ENCODE measurements at places on chromosomes 2 and 18. TPM values are rescaled to one million over a fixed set of nuclear protein-coding genes. Genes with fewer than 3 reads are reported as not detected.

DNA sequence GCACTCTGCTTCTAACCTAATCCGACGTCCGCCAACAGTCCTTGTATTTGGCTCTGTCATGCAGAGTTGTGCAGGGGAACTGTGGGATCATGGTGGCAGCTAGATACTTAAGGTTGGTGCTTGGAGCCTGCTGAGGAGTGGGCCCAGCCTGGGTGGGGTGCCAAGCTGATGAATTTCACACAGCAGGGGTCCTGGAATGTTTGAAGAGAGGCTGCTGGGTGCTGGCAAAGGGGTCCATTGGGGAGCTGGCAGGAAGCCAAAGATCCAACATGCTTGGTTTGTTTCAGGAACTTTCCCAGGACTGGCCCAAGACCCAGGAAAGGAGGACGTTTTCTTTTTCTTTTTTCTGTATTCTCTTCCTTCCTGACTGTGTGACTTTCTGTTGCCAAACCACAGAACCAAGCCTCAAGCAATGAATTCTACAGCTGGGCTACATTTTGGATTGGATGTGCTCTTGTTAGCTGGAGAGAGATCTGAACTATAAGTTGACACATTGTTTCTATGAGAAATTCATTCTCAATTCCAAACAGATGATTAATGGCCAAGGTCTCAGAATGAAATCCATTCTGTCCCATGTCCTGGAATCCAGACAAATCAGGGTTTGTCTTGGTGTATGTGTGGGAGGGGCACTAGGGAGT lies 49.9 kb downstream of the DHRS9 start:
- H3K27me3 ChIP-seq: peaks cover 24% of the 10 kb centered on the region
- H3K36me3 ChIP-seq: peaks cover 2% of the 10 kb centered on the region
- H3K4me3 ChIP-seq: no peak overlapping the region
- peaks cover 2% of the 10 kb centered on the region for H3K4me1 ChIP-seq
- H3K27ac ChIP-seq: no peak overlapping the region

- no peak for DNase-seq
- H3K27ac ChIP-seq: peak overlapping the region; percentile 100
- H3K4me1 ChIP-seq: peaks cover 56% of the 10 kb centered on the region
- H3K4me3 ChIP-seq: peak overlapping the region; percentile 97
Measured at GRCh38 chr2:157900203-157900602, 24.1 kb upstream of the ACVR1 start.

PSD4 gene
- 385 TPM for total RNA-seq

DNA sequence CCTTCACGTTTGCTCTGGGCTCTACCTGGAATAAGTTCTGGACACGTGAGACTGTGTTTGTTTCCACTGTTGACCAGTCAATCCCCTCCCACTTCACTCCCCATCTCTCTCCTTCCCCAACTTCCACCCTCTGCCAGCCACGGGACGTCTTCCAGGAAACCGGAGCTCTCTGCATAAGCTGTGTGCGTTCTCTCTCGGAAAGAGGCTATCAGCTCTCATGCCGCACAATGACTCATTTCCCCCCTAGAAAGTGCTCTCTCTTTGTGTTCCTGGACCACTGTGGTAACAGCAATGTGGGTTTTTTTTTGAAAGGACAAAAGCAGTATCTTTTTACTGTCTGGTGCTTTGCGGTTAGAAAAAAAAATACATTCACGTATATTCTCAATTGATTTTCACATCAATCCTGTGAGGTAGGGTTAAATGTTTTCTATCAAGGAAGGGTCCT lies 10.2 kb downstream of the PROKR1 start:
- H3K4me3 ChIP-seq: peak overlapping the region; percentile 67
- H3K27ac ChIP-seq: peak overlapping the region; percentile 38
- peaks cover 40% of the 10 kb centered on the region for H3K4me1 ChIP-seq
- peak; percentile 60 for DNase-seq
- peaks cover 4% of the 10 kb centered on the region for H3K36me3 ChIP-seq

GRCh38 chr2:74554820-74555531 lies 456 bp downstream of the DOK1 start:
- peak overlapping the region; percentile 92 for H3K27ac ChIP-seq
- peaks cover 10% of the 10 kb centered on the region for H3K36me3 ChIP-seq
- peak overlapping the region; percentile 95 for H3K4me3 ChIP-seq
- peaks cover 14% of the 10 kb centered on the region for H3K27me3 ChIP-seq
- peaks cover 19% of the 10 kb centered on the region for H3K4me1 ChIP-seq
- peak; percentile 69 for DNase-seq

DNA sequence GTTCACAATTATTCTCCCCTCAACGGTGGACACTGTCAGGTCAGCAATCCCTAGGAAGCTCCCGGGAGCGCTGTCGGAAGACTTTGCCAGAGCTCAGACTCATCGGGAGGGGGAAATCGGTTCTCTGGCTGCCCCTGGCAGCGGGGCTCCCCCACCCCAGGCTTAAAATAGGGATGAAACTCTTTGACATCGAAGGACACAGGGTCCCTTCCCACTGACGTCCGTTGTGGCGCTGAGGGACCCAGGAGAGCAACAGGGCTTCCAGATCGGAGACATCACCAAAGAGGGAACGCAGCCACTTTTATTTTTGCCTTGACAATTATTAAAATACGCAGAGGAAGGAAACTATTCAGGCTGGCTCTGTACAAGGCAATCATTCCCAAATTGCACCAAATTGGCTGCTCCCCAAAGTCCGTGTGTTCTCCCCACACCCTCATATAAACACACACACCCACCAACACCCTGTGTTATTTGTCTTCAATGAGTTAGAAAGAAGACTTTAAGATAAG lies 249.0 kb downstream of the CDH20 start:
- H3K27ac ChIP-seq: no peak overlapping the region
- no peak overlapping the region for H3K4me3 ChIP-seq
- no peaks in the 10 kb centered on the region for H3K36me3 ChIP-seq

- H3K27me3 ChIP-seq: peaks cover 2% of the 10 kb centered on the region
- H3K27ac ChIP-seq: peak overlapping the region; percentile 81
- no peak for DNase-seq
- peaks cover 34% of the 10 kb centered on the region for H3K4me1 ChIP-seq
Measured at GRCh38 chr2:216866515-216867095, 6.7 kb upstream of the TNP1 start.

GRCh38 chr2:79487399-79487798 lies 25.5 kb upstream of the CTNNA2 start:
- no peaks in the 10 kb centered on the region for H3K27me3 ChIP-seq
- H3K4me1 ChIP-seq: no peaks in the 10 kb centered on the region
- no peak overlapping the region for H3K27ac ChIP-seq
- no peak for DNase-seq

DNA sequence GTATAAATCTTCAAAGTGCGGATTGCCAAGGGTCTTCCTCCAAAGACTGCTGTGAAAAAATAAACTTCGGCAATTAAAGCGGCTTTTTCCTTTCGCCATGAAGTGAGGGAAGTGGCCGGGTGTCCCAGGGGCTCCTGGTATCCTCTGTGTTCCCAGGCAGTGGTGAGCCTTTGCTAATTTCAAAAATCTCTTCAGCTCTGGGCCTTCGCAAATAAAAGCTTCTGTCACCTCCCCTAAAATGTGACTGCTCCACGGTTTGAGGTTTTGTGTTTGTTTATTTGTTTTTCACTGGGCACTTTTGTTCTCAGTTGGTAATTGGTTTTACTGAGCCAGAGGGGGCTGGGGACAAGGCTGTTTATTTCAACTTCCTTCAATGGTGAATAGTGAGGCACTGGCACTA lies 270.1 kb upstream of the POU3F3 start:
- no peaks in the 10 kb centered on the region for H3K4me1 ChIP-seq
- no peak for DNase-seq
- H3K36me3 ChIP-seq: no peaks in the 10 kb centered on the region
- no peak overlapping the region for H3K4me3 ChIP-seq
- no peaks in the 10 kb centered on the region for H3K27me3 ChIP-seq

DNA sequence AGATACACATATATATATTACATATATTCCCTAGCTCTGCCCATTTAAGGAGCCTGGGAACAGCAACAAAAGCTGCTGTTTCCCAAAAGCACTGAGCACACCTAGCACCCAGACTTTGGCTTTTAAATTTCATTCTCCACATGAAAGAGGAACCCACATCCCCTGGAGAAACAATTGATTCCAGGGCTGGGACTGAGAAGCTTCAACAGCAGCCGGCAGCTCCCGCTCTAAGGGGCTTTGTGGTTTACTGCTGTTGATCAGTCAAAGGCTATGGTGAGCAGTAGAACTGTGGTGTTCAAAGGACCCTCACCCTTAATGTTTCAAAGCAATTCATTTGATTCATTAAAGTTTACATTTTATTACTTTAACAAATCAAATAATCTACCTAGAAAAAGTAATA lies 83.3 kb upstream of the SLC66A3 start:
- no peak for DNase-seq
- peaks cover 12% of the 10 kb centered on the region for H3K27me3 ChIP-seq
- H3K4me1 ChIP-seq: no peaks in the 10 kb centered on the region
- H3K27ac ChIP-seq: no peak overlapping the region
- H3K4me3 ChIP-seq: no peak overlapping the region

DNA sequence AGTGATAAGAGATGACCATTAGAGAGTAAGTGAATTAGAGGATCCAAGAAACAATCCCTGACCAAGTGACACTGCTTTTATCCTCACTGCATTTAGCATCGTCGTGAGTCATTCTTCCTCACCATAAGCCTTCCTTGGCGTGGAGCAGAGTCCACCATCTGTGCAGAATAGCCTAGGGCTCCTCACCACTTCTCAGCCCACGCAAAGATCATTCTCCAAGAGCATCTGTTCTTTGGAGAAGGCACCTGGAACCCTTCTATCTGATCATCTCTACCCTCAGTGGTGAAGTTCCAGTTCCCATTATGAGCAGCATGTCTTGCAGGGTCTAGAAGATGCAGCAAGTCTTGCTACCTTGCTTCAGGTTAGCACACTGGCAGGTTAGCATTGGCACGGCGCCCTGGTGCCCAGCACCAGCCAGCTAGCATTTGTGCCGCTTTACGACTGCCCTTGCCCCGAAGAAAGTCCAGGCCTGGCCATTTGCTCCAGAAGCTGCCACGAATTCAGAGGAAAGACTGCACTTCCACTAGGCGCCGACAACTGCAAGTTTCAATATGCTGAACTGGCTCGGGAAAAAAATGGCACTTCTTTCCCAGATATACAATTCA lies 225.8 kb downstream of the TTC32 start:
- H3K27me3 ChIP-seq: peaks cover 5% of the 10 kb centered on the region
- no peak overlapping the region for H3K27ac ChIP-seq
- H3K36me3 ChIP-seq: no peaks in the 10 kb centered on the region
- no peak overlapping the region for H3K4me3 ChIP-seq
- H3K4me1 ChIP-seq: no peaks in the 10 kb centered on the region

DNA sequence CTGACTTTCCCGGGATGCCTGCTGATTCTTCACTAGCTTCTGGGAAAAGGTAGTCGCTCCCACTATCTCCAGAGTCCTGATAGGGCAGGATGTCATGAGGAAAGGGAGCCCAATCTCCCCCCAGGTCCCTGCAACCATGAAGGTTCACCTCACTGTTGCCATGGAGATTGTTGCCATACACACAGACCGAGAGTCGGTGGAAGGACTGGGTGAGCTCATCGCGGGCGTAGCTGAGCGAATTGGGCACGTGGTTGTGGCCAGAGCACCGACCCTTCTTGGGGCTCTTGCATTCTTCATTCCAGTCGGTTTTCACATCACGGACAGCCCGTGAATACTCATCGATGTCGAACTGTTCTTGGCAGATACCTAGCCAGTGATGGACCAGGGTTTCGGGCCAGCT lies 97.4 kb downstream of the MEP1B start:
- H3K27me3 ChIP-seq: peaks cover 6% of the 10 kb centered on the region
- H3K4me1 ChIP-seq: no peaks in the 10 kb centered on the region
- no peak for DNase-seq
- H3K4me3 ChIP-seq: no peak overlapping the region
- H3K36me3 ChIP-seq: no peaks in the 10 kb centered on the region

DNA sequence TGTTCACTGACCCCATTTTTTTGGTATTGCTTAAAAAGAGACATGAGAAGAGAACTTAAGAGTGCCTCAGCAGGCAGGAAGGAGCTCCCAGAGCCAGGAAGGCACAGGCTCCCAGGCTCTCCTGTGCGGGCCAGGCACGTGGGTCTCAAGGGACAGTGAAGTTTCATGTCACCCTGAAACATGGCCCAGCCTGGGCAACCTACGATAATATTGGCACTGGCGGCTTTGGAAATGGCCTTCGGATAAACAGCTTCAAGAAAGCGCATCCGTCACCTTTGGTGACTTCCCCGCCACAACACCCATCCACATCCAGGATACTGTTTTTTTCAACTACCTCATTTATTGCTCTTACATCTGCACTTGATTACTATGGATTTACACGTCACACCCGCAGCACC lies 30.5 kb downstream of the PXDN start:
- H3K27ac ChIP-seq: no peak overlapping the region
- no peak for DNase-seq
- no peak overlapping the region for H3K4me3 ChIP-seq
- no peaks in the 10 kb centered on the region for H3K36me3 ChIP-seq

GALNT13 gene
- 0.26 TPM for total RNA-seq

DNA sequence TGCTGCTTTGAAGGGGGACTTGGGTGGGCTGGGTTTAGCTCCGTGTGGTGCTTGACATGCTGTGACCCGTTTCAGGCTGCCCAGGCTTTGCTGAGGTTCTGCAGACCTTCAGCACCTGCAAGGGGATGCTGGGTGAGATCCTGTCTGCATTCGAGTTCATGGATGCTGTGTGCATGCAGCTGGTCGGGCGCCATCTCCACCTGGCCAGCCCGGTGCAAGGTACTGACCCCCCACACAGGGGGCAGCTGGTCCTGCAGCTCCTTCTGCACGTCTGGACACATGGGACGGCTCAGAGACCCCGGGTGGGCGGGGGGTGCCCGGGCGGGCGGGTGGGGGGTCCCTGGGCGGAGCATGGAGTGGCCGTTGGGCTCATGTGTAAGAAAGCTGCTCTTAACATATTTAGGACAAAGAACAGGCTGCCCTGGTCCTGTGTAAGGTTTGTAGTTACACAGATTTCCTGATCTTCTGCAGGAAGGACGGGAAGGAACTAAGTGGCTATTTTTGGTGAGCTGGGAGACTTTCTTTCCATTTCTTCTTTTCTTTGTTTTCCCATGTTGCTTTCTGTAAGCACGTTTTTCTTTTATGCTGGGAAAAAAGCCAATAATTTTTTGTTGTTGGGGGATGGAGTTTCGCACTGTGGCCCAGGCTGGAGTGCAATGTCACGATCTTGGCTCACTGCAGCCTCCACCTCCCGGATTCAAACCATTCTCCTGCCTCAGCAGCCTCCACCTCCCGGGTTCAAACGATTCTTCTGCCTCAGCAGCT lies 15.8 kb downstream of the D2HGDH start:
- H3K36me3 ChIP-seq: peaks cover 17% of the 10 kb centered on the region
- no peak overlapping the region for H3K4me3 ChIP-seq
- no peak overlapping the region for H3K27ac ChIP-seq
- no peaks in the 10 kb centered on the region for H3K27me3 ChIP-seq

GRCh38 chr2:84550916-84551315 lies 34.6 kb downstream of the DNAH6 start:
- no peak overlapping the region for H3K4me3 ChIP-seq
- DNase-seq: no peak
- peaks cover 2% of the 10 kb centered on the region for H3K4me1 ChIP-seq
- no peaks in the 10 kb centered on the region for H3K27me3 ChIP-seq
- H3K27ac ChIP-seq: no peak overlapping the region

Measured in activated naive CD8-positive, alpha-beta T cell treated with anti-CD3 and anti-CD28 coated beads, Interleukin-2, amount 10 ng/mL, durations not matched to agents 7 days and 5 days (primary cell).